Hematopoietic multipotent progenitor cell treated with erythropoietin and hydrocortisone succinate and interleukin-3 and kit ligand, for 6 days (in vitro differentiated cells): ENCODE measurements at places on chromosomes 2 and 18.

DNA sequence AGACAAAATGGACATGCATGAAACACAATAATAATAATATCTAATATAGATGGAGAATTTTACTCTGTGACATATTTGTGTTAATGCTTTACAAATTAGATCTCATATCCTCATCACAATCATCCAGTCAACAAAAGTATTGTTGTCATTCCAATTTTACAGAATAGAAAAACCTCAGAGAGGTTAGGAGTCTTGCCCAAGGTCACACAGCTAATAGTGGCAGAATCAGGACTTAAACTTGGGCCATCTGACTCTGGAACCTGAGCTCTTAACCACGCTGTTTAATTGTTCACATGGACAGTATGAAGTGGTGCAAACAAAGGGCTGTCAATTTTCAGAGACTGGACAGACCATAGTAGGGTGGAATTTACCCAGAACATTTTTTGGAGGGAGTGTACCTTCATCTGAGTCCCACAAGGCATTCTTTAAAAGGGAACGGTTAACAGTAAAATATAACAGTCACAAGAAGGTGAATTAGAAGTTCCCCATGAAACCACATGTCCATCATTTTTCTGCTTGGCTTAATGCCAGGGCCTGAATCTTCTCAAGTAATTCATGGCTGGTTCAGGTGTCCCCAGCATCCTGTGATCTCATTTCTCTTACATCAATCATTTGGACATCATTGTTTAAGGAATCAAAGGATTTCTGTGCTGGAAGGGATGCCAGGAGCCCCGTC lies 35.4 kb upstream of the CCDC93 start:
- no peak for DNase-seq

DNA sequence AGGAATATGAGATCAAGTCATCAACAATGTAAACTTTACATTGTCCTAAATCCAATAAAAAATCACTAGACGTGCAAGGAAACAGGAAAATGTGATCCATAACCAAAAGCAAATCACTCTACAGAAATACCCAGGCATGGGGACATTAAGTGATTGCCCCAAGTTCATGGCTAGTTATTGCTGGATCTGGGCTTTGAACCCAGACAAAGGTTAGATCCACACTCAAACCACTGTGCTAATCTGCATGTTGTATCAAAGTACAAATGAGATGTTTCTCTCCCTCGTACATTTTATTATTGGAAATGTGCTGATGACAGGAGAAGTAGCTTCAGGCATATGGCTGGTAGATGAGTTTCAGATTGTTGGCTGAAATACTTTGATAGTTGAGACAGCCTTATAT lies 2.7 kb upstream of the ARL5A start:
- no peak for DNase-seq

- DNase-seq: no peak
These were observed 155.3 kb upstream of the NABP1 start for GRCh38 chr2:191522478-191523120.

DNA sequence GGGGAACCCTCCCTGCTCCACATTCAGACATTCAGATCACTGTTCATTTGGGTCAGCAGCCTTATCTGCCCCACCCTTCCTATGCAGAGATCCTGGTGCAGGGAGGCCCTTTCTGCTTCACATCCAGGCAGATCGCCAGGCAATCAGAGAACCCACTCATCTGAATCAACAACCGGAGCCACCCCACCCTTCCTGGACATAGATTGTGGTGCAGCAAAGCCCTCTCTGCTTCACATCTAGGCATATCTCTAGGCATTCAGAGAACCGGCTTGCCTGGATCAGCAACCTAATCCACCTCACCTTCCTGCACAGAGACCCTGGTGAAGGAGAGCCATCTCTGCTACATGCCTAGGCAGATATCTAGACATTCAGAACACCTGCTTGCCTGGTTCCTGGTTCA lies 184.5 kb upstream of the CNTNAP5 start:
- DNase-seq: peak; percentile 43

DNA sequence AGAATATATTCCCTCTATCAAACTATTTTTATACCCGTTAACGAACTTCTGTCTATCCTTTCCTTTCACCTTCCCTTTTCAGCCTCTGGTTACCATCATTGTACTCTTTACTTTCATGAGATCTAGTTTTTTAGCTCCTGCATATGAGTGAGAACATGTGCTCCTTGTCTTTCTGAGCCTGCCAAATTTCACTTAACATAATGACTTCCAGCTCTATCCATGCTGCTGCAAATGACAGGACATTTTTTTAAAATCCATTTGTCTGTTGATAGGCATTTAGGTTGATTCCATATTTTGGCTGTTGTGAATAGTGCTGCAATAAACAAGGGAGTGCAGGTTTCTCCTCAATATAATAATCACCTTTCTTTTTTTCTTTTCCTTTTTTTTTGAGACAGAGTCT lies 8.2 kb upstream of the CCDC195 start:
- no peak for DNase-seq

DNA sequence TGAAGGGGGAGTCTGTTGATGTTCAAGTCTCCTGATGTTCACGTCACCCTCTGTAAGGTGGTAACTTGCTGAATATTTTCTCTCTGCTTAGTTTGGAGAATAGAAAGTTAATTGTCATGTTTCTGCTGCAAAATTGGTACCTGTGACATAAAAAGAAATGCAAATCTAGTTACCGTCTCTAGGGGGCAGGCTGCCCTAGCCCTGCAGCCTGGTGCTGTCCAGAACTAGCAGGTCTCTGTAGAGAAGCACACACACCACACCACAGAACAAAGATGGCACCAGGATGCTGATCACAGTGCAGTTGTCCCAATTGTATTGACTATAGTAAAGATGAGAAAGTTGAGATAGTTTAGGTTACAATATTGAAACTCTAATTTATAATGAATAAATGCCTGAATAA lies 47.0 kb downstream of the SLC9A4 start:
- peak; percentile 55 for DNase-seq

DNA sequence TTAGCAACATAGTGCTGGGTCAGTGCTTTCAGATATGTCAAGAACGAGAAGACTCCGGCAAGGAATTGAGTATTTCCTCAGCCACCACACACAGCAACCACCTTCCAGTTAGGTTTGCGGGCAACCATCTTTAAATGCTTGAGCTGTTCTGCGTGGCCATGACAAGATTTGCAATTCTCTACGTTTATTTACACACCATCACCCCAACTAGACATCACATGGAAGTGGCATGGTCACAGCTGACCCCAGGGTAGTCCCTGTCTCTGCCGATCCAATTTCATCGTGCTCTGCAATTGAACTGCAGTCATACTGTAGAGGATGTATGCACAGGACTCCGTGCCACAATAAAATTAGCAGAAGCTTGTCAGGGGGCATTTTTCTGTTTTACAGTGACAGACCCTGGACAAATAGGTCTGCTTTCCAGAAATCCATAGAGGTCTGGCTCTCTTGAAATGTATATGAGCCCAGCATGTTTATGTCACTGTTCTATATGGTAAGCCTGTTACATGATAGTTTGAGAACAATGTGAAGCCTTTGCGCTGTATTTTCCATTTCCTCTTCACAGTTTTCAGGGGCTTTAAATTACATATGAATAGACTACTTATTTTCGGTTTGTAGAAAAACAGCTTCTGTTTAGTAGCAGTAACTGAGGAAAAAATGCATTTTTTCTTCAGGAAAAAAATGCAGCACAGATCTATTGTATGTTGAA lies 605.2 kb downstream of the NR4A2 start:
- no peak for DNase-seq

GRCh38 chr2:212970132-212970531 lies 181.3 kb downstream of the IKZF2 start:
- no peak for DNase-seq

GRCh38 chr2:161873707-161874106 lies 200.3 kb downstream of the DPP4 start:
- no peak for DNase-seq

GRCh38 chr2:156229724-156230362 lies 102.7 kb downstream of the NR4A2 start:
- no peak for DNase-seq

- DNase-seq: no peak
These were observed 500.6 kb upstream of the MYT1L start for GRCh38 chr2:2831633-2832032.

DNA sequence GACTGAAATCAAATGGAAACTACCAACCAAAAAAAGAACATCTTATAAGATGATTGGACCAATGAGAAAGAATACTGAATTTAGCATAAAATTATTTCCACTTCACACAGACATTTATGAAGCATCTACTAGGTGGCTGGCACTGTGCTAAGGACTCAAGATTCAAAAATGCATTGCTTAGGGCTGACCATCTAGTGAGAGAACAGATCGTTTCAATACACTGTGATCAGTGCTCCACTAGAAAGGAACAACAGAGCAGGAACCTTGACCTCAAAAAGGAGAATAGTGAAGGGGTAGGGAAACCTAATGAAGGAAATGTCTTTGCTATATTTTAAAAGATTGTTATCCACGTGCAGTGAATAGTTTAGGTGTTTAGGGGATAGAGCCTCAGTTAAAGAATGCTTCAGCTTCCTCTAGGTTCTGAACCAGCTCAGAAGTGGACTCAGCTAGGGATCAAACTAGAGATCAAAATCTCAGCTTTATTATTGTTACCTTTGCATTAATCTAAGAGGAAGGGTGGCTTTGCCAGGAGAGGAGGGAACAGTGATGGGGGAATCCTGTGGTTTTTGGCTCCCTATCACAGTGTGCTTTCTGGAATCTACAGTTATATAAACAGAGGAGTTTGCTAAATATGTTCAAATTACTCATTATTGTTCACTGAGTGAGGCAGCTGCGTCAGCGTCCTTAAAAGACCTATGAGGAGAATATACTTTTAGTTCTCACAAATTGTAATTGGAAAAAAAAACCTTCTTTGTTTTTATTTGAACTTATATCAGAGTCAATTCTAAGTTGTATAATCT lies 16.2 kb upstream of the BBS5 start:
- DNase-seq: no peak

DNA sequence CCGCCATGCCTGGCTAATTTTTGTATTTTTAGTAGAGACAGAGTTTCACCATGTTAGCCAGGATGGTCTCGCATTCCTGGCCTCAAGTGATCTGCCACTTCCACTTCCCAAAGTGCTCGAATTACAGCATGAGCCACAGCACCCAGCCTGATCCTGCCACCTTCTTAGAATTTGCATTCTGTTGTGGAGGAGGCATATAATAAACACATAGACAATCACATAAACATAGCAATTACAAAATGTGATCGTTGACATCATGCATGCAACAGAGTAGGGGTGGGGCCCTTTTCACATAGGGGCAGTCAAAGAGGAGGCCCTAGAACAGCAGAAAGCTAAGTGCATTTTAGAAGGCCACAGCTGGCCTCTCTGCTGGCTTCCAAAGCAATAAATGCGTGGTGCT lies 39.9 kb upstream of the TSPYL6 start:
- no peak for DNase-seq

GRCh38 chr2:142840436-142840835 lies 37.0 kb upstream of the KYNU start:
- no peak for DNase-seq

GRCh38 chr2:48258481-48259149 lies 271.3 kb upstream of the STON1 start:
- DNase-seq: no peak

DNA sequence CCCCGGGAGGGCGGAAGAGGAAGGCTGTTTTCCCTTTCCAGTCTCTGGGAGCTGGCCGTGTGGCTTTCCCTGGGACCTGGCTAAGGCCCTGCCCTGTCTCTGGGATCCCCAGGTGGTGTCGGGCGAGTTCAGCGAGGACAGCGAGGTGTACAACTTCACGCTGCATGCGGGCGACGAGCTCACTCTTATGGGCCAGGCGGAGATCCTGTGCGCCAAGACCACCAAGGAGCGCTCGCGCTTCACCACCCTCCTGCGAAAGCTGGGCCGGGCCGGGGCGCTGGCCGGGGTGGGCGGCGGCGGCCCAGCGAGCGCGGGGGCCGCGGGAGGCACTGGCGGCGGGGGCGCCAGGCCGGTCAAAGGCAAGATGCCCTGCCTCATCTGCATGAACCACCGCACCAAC lies 11.2 kb downstream of the GAREM2 start:
- no peak for DNase-seq

GRCh38 chr2:11546072-11546471 lies 12.2 kb downstream of the GREB1 start:
- DNase-seq: no peak
